ENCODE measurements at places on chromosomes 16 and 17.

DNA sequence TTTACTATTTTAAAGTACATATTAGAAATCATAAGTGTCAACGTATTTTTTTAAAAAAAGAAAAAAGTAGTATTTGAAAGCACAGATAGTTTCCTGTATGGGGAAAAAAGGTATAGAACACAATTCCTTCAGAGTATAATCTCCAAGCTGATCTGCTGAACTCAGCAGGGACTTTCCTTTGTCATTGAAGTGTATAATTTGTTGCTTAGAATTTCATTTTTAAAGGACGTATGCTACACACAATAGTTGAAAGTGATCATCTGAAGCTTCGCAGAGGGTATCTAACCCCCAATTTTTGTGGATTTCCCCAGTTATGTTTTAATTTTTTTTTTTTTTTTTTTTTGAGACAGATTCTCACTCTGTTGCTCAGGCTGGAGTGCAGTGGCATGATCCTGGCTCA, 20.2 kb upstream of the MAPT start:
- DNase-seq, result no peak

GRCh38 chr16:49789616-49790015, 66.3 kb downstream of the ZNF423 start:
- no peak for DNase-seq

- DNase-seq, result no peak
These were observed 218.7 kb downstream of the MRTFB start for GRCh38 chr16:14289692-14290340.

DNA sequence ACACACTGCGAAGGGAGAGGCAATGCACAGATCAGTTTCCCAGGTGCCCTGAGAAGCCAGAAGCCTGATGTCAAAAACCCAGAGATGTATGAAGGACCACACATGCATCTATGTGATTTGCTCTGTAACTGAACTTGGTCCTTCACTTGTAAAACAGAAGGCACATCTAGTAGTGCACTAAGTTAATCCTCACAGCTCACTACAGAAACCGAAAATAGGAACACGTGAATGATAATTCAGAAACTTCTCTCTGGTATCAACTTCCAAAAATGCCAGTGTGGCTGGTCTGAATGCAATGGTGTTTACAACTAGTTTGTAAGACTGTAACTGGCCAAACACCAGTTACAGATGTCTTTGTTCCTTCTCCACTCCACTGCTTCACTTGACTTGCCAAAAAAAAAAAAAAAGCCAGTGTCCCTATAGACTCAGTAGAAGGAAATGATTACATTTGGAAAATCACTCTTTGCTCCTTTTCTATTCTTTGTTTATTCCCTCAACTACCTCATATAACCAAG, 11.3 kb downstream of the ANKRD40 start:
- DNase-seq, result no peak

DNA sequence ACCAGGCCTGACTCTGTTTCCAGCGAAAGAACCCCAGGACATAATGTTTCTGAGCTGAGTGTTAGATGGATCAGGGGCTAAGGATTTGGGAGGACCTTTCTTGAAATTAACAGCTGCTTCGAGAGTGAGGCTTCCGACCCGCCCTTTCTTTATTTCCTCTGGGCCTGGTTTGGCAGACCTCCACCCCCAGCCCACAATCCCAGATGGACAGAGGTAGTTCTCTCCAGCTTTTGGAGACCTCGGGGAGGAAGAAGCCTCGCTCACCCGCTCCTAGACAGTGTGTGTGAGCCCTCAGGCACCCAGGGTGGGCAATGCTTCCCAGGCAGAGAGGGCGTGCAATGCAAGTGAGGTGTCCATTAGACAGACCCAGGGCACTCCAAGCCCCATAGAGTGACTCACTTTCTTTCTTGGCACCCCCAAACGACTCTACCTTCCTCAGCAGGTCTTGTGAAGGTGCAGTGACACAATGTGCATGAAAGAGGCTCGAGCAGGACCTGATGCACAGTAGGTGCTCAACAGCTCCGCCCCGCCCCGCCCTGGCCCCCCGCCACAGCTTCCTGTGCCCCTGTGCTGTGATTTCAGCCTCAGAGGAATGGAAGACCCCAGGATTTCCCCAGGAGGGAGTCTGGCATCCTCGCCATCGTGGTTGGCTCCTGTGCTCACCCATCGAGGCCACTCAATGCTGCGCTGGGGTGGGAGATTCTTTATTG, 50.7 kb upstream of the TOB1 start:
- DNase-seq, result no peak

- no peak for DNase-seq
These were observed 40.3 kb upstream of the TEKT3 start for GRCh38 chr17:15381707-15382106.

DNA sequence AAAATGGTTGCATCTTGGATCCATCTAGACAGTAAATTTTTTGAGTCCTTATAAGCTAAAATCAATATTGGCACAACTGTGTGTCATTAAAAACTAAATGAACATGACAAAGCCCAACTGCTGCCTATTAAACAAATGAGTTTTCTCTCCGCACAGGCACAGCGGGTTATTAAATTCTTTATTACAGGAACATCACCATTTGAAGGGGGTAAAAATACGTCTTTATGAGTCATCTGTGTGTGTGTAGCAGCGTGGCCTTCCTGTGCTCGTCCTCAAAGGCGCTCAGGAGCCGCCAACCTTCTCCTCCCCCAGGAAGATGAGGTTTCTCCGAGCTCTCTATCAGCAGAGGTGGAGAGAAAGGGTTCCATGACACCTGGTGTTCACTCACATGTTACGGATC, 62.6 kb upstream of the SDK2 start:
- no peak for DNase-seq

- no peak for DNase-seq
These were observed 254.1 kb upstream of the IRX3 start for GRCh38 chr16:54540525-54541180.

- DNase-seq, result no peak
These were observed 151.5 kb downstream of the CEP112 start for GRCh38 chr17:66040402-66040801.

Data from AG08396 (cell line).